Activated naive CD4-positive, alpha-beta T cell treated with anti-CD3 and anti-CD28 coated beads, Interleukin-2, amount 10 ng/mL, durations not matched to agents 7 days and 5 days (primary cell): ENCODE measurements at places on chromosomes 11 and 22.

- DNase-seq: no peak
Measured at GRCh38 chr11:36234825-36235224, 54.4 kb downstream of the COMMD9 start.

GRCh38 chr11:68036717-68037239 lies 2.0 kb upstream of the TCIRG1 start:
- peak; percentile 50 for DNase-seq

DNA sequence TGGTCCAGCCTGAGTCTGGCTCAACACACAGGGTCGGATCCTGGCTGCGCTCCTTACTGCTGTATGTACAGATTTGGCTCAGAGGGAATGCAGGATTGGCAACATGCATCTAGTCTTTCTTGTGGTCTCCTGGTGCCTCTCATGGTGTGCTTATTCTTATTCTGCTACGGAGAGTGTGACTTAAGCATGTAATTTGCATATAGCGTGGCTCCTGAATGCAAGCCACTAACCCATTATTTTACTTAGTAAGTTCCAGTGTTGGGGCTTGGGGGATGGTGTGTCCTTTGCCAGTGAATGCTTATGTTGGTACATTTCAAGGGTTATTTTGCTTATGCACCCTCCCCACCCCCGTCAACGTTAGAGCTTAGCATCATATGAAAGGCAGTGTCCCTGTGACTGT lies 51.2 kb downstream of the PTPRJ start:
- no peak for DNase-seq

DNA sequence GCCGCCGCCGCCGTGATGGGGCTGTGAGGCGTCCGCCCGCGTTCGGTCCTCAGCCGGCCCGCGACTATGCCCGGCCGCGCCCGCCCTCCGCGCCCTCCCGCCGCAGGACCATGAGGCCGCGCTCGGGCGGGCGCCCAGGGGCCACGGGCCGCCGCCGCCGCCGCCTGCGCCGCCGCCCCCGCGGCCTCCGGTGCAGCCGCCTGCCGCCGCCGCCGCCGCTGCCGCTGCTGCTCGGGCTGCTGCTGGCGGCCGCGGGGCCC lies 215 bp downstream of the ZNRF3 start:
- no peak for DNase-seq

DNA sequence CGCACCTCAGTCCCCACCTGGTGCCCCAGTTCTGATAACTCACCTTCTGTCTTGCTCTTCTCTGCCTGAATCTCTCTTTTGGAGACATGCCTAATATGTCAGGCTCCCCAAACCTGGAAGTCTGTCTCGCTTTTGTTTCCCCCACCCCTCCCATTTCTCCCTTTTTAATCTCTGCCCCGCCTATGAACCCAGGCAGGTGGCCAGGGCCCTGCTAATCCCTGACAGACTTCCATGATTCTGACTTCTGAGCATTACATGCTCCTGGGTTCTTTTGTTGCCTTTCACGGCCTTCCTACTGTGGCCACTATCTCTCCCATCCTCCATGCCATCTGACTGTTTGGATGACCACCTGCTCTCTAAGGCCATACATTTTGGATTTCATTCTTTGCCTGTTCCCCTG lies 1120.9 kb upstream of the CCDC90B start:
- DNase-seq: no peak

- DNase-seq: no peak
Measured at GRCh38 chr22:32333141-32333768, 24.4 kb upstream of the RFPL3 start.
